Ascending aorta (tissue), 2 donors: ENCODE measurements at places on chromosomes 13 and 19. TPM values are rescaled to one million over a fixed set of nuclear protein-coding genes. Genes with fewer than 3 reads are reported as not detected.

ZNF544 gene
- 3.9 TPM for total RNA-seq

- no peak for DNase-seq
These were observed 92.3 kb downstream of the COL4A1 start for GRCh38 chr13:110214637-110215036.

GRCh38 chr19:38277549-38277948, 13.2 kb downstream of the SPINT2 start:
- no peak for DNase-seq

DNA sequence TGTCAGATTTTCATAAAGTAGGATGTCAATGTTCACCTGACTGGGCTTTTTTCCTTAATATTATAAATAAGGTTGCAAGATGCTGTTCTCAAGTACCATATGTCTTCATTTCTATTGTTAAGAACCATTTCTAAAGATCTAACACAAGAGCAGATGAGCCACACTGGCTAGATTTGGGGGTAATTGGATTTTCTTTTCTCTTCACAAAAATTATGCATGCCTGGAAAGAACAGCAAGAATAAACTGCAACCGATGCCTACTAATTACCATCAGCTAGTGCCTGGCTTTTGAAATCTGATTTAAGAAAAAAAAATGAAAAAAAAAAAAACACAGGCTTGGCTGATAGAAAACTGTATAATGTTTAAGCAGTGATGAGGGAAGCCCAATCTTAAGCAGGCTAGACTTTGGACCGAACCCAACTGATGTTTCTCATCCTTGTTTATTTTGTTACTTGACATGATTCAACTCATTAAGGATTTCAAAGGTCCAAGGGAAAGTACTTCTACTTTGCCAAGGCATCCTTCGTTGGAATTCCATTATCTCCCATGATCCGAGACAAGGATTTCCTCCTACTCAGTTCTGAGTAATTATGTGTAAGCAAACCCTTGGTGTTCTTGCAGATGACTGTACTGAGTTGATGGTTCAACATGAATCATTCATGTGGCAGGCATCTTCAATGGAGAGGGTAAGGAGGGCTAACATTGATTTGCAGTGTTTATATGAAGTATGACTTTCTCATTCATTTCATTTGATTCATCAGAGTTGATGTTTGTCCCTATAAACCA, 300.5 kb downstream of the SPRY2 start:
- DNase-seq, result no peak

DACT3 gene
- 104 TPM for total RNA-seq
